Activated naive CD4-positive, alpha-beta T cell treated with anti-CD3 and anti-CD28 coated beads, Interleukin-2, amount 50 U/mL, for 16 hours (primary cell): ENCODE measurements at places on chromosomes 11 and 22.

DNA sequence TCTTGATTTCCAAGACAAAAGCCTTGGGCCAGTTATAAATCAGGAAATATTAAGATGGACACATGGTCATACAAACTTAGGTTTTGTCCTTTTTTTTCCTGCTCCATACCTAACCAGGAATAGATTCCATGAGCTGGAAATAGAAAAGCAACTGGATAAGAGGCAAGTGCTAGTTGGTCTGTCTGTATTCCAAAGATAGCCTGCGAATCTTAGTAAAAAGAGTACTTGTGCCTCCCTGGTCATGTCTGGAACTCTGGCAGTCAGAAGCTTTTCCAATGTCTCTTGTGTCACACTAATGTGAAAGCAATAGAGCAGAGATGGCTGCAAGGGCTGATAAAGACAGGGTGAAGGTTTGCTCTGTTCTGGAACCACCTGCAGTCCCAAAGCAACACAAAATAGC is 590.2 kb upstream of the ANO5 start:
- DNase-seq, result no peak

DNA sequence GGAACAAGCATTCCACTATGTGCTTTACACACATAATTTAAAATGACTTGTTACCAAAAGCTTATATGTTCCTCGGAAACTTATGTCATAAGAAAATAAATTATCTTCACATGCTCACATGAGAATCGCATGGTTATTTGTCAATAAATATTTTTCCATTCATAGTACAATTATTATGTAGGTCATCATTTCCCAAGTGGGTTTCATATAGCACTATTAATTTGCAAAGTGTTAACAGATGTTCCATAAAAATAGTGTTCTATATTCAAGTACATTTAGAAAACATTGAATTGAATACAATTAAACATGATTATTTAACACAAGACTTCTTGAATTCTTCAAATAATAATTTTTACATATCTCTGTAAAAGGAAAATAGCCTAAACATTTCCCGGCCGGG is 23.9 kb downstream of the LRRC4C start:
- DNase-seq, result no peak

- DNase-seq, result no peak
Measured at GRCh38 chr11:76610871-76611475, 59.6 kb downstream of the LRRC32 start.

- no peak for DNase-seq
Measured at GRCh38 chr11:95081412-95081811, 8.2 kb upstream of the ENDOD1 start.

GRCh38 chr11:32088117-32088941 is 2.5 kb upstream of the RCN1 start:
- DNase-seq, result peak; percentile 16
